ENCODE measurements at places on chromosomes 3 and 15.

GRCh38 chr3:57006949-57007419 is 53.5 kb upstream of the SPATA12 start:
- DNase-seq: no peak

GRCh38 chr3:84724877-84725276 is 233.9 kb upstream of the CADM2 start:
- no peak for DNase-seq

DNA sequence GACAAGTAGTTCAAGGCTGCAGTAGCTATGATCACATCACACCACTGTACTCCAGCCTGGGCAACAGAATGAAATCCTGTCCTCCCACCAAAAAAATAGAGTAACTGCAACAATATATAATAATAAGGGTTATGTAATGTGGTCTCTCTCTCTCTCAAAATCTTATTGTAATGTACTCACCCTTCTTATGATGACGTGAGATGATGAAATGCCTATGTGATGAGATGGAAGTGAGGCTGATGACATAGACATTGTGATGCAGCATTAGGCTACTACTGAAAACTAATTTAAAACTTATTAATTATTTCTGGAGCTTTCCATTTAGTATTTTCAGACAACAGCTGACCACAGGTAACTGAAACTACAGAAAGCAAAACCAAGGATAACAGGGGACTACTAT is 27.4 kb downstream of the TASOR start:
- no peak for DNase-seq

GRCh38 chr3:134148534-134148933 is 102.1 kb downstream of the RYK start:
- DNase-seq: no peak

DNA sequence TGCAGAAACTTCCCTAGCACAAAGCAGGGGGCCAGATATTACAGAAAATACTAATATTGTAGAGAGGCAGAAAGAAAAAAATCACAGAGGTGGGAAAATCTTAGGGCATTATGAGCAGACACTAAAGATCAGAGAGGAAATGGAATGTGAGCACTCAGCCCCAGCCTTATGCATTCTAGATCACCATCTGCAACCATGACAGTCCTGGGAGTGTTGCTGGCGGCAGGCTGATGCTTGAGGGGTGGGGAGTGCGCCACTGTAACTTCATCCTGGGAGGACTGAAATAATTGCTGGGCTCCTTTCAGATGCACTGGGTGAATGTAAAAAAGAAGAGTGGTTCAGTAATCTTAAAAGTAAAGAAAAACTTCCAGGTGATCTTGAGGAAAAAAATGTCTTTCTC is 427.6 kb upstream of the SEMA6D start:
- no peak for DNase-seq

DNA sequence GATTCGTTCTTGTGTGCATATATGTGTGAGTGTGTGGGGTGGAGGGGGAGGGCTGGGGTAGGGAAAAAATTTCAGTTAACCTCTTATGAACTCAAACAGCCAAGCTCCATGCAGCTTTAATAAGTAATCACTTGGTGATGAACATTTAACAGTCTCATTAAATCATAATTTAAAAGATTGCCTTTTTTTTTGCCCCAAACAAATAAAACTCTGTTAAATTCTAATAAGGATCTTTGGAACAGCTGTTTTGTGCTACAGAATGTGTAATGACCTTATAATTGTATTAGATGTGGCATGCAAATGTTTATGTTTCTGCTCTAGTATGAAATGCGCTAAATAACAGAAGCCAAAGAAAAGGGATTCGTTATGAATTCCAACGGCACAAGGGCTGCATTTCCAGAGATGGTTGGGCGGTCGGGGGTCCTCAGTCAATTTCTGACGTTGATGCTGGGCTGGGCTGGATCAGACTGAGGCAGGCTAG is 80.0 kb upstream of the RORA start:
- DNase-seq: no peak

DNA sequence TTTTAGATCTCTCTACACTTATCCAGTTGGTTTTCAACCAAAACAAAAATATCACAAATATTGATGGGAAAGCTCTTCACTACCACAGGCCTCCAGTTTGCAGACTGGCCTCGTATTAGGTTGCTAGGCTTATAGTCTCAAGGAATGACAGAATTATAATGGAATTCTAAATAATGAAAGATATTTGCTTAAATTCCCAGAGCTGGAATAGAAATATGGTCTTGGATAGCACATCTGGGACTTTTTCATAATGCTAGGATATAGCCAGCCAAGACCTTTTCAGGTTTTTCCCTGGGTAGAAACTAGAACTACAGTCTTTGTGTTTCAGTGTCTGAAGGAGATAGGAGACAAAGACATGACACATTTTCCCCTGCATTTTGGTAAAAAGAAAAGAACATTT is 121.9 kb upstream of the STAC start:
- DNase-seq: no peak

DNA sequence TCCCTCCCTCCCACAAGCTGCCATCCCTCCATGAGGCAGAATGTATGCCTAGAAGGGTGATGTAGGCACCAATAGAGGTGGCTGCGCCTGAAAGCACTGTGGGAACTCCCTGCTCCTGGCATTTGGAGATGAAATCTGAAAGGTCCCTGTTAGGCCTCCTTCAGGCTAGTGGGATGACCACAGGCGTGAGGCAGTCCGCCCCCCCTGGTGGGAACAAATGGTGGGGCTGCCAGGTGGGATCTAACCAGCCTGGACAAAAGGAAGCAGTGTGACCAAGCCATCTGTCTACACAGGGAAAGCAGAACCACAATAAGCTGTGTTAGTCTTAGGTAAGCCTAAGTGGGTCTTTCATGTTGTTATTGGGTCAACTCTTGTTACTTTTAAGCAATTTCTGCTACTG is 25.3 kb downstream of the IL5RA start:
- no peak for DNase-seq

DNA sequence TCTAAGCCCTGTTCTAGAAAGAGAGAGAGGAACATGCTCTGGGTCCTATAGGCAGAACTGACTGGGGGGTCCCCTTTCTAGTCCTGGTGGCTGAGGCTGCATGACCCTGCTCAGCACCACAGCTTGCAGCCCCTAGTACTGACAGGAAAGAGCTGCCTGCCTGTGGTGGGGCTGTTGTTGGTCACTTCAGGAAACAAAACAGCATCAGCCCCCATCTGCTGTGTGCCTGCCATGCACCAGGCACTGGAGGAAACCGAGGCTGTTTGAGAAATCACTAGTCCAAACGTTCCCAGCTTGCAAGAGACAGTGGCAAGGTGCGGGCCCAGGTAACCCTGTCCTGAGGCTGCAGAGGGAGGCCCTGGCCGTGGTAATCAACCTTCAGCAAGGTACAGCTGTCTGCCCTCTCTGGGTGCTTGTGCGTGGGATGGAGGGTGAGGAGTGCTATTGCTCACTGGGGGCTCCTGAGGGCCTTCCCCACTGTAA is 90.6 kb downstream of the IQSEC1 start:
- DNase-seq: no peak

- DNase-seq: no peak
Observed at GRCh38 chr15:88636050-88636449, 2.8 kb upstream of the ISG20 start.

DNA sequence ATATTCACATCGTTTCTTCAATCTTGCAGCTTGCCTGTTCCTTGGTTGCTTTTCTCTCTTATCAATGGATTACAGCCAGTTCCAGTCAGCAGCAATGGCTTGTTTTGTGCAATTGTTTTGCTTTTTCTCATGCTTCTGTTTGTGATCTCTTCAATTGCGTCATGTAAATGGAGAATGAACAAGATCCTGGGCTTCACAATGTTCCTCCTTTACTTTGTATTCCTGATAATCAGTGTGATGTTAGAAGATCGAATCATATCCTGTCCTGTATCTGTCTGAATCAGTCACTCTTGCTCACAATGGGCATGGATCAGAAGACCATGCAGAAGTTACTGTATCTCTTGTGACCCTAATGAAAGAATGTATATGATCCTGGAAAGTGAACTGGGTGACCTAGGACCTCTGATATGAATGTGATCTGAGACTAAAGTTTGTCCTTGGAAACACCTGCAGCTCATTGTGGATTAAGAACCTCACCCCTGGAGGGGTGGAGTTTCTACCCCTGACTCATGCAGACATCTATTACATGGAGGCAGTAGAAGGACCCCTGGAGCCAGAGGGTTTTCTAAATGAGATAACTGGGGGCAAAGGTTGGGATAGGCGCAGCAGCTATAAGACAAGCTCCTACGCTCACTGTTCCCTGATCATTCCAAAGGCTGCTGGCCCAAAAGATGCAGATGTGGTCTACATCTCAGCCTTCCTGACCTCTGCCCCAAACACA is 32.2 kb downstream of the SLC24A1 start:
- DNase-seq: no peak

DNA sequence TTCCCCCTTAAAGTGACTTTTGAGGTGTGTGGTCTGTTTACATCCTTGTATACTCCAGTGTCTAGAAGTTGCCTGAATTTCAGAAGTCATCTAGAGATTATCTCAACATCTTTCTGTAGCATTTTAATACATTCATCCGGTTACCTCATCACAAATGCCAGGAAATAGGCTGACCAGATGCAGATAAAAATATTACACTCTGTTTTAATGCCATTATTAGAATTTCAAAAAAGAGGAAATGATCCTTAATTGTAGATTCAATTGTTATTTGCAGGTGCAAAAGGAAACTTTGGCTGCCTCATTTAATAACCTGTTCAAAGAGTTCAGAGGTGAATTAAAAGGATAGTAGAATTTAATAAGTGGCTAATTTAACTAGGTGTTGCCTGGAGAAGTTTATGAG is 290.9 kb downstream of the C3orf38 start:
- DNase-seq: no peak

DNA sequence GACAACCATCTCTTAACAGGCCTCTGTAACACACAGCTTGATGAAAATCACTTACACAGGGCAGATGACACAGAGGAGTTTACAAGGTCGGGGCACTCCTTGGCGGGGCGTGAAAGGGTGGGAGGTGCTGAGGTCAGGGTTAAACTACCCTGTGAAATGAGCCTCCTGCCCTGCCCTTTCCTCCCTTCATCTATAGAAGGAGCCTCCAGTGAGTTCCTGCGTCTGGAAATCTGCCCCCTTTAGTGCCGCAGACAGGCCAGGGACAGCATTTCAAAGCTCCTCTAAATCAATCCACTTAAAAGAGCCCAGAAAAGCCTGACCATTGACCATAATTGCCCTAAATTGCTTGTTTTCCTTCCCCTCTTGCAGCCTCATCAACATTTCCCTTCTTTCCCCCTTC is 1.9 kb downstream of the ROBO1 start:
- no peak for DNase-seq

DNA sequence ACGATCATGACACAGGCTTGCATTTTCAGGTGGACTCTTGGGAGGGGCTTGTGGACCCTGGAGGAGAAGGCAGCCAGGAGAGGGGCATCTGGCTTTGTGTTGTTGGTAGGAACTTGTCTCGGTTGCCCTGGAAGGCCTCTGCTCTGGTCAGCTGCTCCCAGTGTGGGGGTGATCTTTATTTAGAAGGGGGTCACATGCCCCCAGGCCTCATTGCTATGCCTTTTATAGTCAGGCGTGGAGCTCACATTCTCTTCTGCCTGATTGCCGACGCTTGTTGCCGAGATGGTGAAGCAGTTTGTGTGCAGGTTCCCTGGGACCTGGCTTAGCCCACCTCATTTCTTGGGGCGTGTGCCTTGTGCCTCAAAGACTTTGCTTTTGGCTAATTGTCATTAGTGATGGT is 66.6 kb downstream of the IGF1R start:
- DNase-seq: no peak

DNA sequence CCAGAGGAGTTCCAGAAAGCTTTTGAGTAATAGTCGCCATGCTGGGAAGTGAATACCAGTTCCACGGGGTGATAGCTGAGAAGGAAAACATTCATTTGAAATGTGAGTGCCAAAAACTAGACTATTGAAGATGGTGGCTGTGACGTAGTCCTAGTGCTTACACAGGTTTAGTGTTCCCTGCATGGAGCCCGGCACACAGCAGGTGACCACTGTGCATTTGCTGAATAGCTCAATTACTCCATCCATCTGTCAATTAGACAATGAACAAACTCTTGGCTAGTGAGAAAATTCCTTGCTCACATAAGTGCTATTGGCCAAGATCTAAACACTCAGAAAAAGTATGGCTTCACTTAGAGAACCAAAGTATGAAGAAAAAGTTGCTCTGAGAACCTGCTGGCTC is 448.1 kb upstream of the WNT5A start:
- DNase-seq: no peak

DNA sequence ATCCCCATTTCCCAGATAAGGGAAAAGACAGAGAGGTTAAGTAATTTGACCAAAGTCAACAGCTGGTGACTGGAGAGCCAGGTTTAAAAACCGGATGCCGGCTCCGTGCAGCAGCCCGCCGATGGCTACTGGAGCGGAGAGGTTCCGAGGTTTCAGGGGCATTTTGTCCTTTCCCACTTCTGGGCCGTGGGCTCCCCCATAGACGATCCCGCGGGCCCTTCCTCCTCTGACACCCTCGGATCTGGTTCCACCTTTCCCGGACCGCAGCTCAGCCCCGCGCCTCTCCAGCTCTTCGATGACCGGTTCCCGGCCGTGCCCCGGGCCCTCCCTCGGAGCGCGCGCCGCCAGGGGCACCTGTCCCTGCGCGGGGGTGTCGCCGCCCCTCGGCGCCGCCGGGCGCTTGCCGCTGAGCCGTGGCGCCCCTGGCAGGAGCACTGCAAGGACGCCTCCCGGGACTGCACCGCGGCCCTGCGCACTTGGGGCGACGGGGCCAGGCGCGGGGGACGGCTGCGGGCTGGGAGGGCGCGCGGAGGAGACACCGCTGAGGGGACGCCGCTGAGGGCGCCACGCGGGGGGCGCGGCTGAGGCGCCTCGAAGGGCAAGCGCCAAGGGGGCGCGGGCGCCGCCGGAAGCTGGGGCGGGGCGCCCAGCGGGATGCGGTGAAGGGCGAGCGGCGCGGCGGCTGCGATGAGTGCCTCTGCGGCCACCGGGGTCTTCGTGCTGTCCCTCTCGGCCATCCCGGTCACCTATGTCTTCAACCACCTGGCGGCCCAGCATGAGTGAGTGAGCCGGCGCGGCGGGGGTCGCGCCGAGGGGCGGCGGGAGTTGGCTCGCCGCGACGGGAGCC is at the start of gene TM6SF1:
Gene TM6SF1 (plus strand): TSS at position 652 of the 847 bp plus-strand sequence. CDS start 36 bp downstream, at position 688.
- no peak for DNase-seq

DNA sequence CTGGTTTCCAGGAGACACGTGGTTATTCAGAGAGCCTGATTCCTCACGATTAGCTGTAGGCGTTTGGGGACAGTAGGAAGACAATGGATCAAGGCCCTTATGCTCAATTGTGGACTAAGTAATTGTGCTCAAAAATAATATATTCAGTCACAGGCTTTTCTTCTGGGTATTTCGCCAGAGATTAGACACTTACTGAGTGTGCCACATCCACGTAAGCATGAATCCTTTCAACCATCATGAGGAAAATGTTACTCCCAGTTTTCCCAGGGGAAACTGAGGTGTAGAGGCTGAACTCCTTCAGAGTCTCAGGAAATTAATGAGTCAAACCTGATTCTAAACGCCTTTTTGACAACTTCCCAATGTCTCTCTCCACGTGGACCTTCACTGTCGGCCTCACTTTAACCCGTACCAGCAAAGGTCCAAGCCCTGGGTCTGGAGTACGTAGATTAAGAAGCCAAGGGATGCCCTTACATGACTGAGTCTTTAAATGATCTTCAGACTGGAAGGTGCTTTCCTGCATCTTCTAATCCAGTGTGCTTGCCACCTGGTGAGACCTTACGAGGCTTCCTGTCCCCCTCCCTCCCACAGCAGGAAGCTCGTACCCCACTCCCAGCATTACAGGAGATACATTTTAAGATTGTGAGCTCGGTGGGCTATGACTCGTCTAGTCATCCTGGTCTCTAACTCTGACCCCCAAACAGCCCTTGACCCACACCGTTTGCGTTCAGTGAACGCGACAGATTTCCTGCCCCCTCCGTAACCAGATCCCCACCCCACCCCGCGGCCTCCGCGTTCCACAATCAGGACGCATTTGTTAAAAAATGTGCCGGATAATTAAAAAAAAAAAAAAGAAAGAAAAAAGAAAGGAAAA is 1.7 kb downstream of the PKM start:
- peak; percentile 47 for DNase-seq

Data from left hindlimb (tissue), 1 donor.